Pulmonary artery endothelial cell (primary cell): ENCODE measurements at places on chromosomes 11 and 22. TPM values are rescaled to one million over a fixed set of nuclear protein-coding genes. Genes with fewer than 3 reads are reported as not detected.

ZNF215 gene
- total RNA-seq = 4.6 and 5.9 TPM in 2 replicates

MS4A14 gene
- not detected in 2 replicates for total RNA-seq

ALDH3B1 gene
- 0.74 and 1.3 TPM in 2 replicates for total RNA-seq

DEUP1 gene
- total RNA-seq = not detected in 2 replicates

SEZ6L gene
- not detected in 2 replicates for total RNA-seq

UPK3A gene
- total RNA-seq = not detected in 2 replicates

LYVE1 gene
- 0.81 and 2.2 TPM in 2 replicates for total RNA-seq

MYRF gene
- total RNA-seq = 0.28 and 0.33 TPM in 2 replicates

MMP13 gene
- not detected in 2 replicates for total RNA-seq

KRTAP5-2 gene
- not detected in 2 replicates for total RNA-seq

UQCC3 gene
- 10.0 and 13.0 TPM in 2 replicates for total RNA-seq

FGF4 gene
- not detected in 2 replicates for total RNA-seq

CD3E gene
- total RNA-seq = not detected in 2 replicates

L3MBTL2 gene
- 30.2 and 42.8 TPM in 2 replicates for total RNA-seq

RNASEH2C gene
- total RNA-seq = 38.1 and 46.3 TPM in 2 replicates

PIWIL4 gene
- 0.56 and 1.1 TPM in 2 replicates for total RNA-seq

RAG2 gene
- total RNA-seq = not detected in 2 replicates

SYT8 gene
- not detected in 2 replicates for total RNA-seq

EMID1 gene
- not detected in 2 replicates for total RNA-seq

OR51B5 gene
- total RNA-seq = not detected in 2 replicates

TENM4 gene
- under 0.01 TPM in 1 of 2 replicates, not detected in the other for total RNA-seq

LRP4 gene
- 0.53 and 1.9 TPM in 2 replicates for total RNA-seq

OR52E8 gene
- total RNA-seq = not detected in 2 replicates
